ENCODE measurements at places on chromosomes 12 and 14. TPM values are rescaled to one million over a fixed set of nuclear protein-coding genes. Genes with fewer than 3 reads are reported as not detected.

GRCh38 chr12:94793191-94793595 is 142.8 kb upstream of the TMCC3 start:
- H3K27ac ChIP-seq: no peak overlapping the region
- no peaks in the 10 kb centered on the region for H3K4me1 ChIP-seq
- H3K4me3 ChIP-seq: no peak overlapping the region
- no peak for DNase-seq
- H3K27me3 ChIP-seq: peaks cover 20% of the 10 kb centered on the region
- no peaks in the 10 kb centered on the region for H3K36me3 ChIP-seq

- no peak for DNase-seq
- H3K27me3 ChIP-seq: no peaks in the 10 kb centered on the region
- H3K4me3 ChIP-seq: no peak overlapping the region
- no peak overlapping the region for H3K27ac ChIP-seq
- peaks cover 89% of the 10 kb centered on the region for H3K36me3 ChIP-seq
These were observed 41.9 kb downstream of the STX2 start for GRCh38 chr12:130796985-130797686.

DNA sequence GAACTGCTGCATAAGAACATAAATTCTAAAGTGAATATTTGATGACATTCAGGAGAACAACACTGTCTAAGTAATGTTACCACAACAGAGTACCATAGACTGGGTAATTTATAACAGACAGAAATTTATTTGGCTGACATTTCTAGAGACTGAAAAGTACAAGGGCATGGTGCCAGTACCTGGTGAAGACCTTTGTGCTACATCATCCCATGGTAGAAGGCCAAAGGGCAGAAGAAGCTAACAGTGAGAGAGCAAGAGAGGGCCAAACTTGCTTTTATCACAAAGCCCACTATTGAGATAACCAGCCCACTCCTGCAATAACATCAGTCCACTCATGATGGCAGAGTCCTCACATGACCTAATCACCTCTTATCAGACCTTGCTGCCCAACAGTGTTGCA is 88.8 kb downstream of the FIGNL2 start:
- H3K27ac ChIP-seq: no peak overlapping the region
- H3K27me3 ChIP-seq: no peaks in the 10 kb centered on the region
- no peaks in the 10 kb centered on the region for H3K36me3 ChIP-seq
- no peak for DNase-seq
- no peak overlapping the region for H3K4me3 ChIP-seq
- no peaks in the 10 kb centered on the region for H3K4me1 ChIP-seq

The CMKLR1 gene
- 0.29 TPM for total RNA-seq

DNA sequence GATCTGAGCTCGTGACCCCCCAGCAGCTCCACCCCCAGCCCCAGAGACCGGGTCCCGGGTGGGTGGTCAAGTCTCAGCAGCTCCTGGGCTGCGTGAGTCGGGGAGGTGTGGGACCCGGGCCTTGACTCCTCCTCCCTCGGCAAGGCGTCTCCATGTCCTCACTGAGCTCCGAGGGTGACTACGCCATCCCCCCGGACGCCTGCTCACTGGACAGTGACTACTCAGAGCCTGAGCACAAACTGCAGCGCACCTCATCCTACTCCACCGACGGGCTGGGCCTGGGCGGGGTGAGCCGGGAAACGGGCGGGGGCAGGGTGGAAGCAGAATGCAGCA is 28.1 kb downstream of the PIGH start:
- DNase-seq: no peak
- no peaks in the 10 kb centered on the region for H3K36me3 ChIP-seq
- no peak overlapping the region for H3K4me3 ChIP-seq
- no peak overlapping the region for H3K27ac ChIP-seq
- no peaks in the 10 kb centered on the region for H3K4me1 ChIP-seq
- H3K27me3 ChIP-seq: no peaks in the 10 kb centered on the region

DNA sequence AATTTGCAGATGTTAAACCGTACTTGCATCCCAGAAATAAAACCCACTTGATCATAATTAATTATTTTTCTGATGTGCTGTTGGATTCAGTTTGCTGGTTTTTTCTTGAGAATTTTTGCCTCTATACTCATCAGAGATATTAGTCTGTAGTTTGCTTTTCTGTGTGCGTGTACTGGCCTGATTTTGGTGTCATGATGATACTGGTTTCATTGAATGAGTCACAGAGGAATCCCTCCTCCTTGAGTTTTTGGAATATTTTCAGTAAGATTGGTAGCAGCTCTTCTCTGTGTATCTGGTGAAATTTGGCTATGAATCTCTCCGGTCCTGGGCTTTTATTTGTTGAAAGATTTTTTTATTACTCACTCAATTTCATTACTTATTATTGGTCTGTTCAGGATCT is 100.4 kb upstream of the PMCH start:
- no peak overlapping the region for H3K4me3 ChIP-seq
- no peaks in the 10 kb centered on the region for H3K27me3 ChIP-seq
- H3K36me3 ChIP-seq: no peaks in the 10 kb centered on the region
- H3K27ac ChIP-seq: no peak overlapping the region

GRCh38 chr12:54991161-54991990 is 6.8 kb upstream of the TESPA1 start:
- H3K27me3 ChIP-seq: no peaks in the 10 kb centered on the region
- H3K4me1 ChIP-seq: peaks cover 5% of the 10 kb centered on the region
- H3K27ac ChIP-seq: no peak overlapping the region
- no peak for DNase-seq
- H3K4me3 ChIP-seq: no peak overlapping the region

DNA sequence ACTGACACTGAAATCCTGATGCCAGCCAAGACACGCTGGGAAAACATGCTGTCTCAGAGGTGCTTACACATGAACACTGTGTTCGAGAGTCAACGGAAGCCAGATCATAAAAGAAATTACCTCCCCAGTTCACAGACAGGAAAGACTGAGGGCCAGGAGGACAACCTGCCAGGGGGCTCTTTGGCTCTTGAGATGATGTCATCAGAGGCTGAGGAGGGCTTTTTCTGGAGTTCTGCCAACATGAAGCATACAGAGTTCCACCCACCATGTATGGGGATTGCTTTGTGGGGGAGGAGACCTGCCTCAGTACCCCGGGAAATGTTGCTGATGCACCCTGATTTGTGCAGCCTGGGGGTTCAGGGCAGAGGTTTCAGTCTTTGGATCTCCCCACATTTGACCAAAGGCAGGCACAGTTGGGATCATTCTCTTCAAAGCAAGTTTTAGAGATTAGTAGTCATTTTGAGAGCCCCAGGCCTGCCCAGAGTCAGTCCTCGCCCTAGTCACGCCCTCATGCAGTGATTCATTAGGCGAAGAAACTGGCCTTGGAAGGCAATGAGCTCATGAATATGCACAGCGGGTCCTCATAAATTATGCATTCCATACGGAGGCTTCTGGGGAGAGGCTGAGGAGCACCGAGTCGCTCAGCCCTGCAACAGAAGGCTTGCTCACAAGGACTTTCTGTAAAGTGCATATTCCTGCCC is 34.9 kb upstream of the EML1 start:
- no peaks in the 10 kb centered on the region for H3K36me3 ChIP-seq
- no peak overlapping the region for H3K27ac ChIP-seq
- H3K4me1 ChIP-seq: no peaks in the 10 kb centered on the region
- DNase-seq: no peak
- H3K27me3 ChIP-seq: peaks cover 3% of the 10 kb centered on the region
- H3K4me3 ChIP-seq: no peak overlapping the region

GRCh38 chr14:69637503-69638031 is 26.2 kb downstream of the SUSD6 start:
- peak; percentile 65 for DNase-seq
- H3K4me3 ChIP-seq: no peak overlapping the region
- peaks cover 17% of the 10 kb centered on the region for H3K4me1 ChIP-seq
- H3K36me3 ChIP-seq: peaks cover 13% of the 10 kb centered on the region

DNA sequence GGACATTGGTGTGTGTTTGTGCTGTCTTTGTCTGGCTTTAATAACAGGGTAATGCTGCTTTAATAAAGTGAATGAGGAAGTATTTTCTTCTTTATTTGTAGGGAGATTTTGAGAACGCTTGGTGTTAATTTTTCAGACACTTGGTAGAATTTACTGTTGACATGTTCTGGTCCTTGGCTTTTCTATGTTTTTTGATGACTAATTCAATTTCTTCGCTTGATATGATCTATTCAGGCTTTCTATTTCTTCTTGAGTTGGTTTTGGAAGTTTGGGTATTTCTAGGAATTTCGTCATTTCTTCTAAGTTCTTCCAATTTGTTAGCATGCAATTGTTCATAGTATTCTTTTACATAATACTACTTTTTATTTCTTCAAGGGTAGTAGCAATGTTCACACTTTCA is 167.8 kb downstream of the TTC6 start:
- DNase-seq: no peak
- H3K36me3 ChIP-seq: no peaks in the 10 kb centered on the region
- no peak overlapping the region for H3K27ac ChIP-seq
- no peak overlapping the region for H3K4me3 ChIP-seq
- H3K4me1 ChIP-seq: no peaks in the 10 kb centered on the region

Data from K562 (cell line).